ENCODE measurements at places on chromosomes 4 and X.

GRCh38 chrX:127908384-127908783 lies 143.8 kb downstream of the ACTRT1 start:
- DNase-seq: no peak

DNA sequence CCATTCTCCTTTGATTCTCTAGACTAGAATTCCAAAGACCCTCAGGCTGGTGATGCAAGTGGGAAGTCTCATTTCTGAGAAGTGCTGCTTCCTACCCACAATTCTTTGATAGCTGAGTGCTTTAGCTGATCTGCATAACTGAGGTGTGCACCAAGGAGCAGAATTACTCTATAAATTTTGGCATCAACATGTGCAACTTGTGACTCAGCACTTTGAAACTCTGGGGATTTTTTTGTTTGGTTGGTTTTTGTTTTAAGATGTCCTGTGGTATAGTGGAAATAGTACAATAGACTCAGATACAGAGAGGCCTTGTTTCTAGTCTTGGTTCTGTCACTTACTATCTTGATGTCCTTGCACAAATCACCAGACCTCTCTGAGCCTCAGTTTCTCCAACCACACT lies 148.4 kb downstream of the AR start:
- no peak for DNase-seq

DNA sequence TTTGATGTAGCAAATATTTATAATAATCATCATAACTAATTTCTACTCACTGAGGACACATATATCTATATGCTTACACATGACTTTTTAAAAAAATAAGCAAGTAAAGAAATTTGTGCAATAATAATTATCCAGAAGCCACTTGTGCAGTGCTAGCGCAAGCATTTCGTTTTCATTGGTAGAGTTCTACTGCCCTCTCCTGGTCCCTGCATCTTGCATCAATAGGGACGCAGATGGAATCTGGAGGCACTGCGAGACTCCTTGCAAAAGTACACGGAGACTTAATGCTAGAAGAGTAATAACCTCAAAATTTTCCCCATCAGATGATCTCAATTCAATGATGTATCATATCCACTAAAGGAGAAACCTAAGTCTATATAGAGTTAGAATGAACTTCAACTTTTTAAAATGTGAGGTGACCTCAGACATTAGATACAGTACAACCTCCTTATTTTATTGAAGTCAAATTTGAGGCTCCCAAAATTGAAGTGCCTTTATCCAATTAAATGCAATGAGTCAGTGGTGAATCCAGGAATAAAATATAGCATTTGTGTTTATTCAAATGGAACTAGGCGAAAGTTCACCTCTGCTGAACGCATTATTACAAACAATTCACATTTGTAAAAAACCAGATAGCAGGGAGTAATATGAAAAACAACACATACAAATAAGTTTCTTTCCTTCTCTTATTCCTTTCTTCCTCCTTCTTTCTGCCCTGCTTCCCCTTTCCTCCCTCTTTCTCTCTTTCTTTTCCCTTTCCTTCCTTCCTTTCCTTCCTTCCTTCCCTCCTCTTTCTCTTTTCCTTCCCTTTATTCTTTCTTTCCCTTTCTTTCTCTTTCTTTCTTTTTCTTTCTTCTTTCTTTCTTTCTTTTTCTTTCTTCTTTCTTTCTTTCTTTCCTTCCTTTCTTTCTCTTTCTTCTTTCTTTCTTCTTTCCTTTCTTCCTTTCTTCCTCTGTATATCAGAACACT lies 450.0 kb downstream of the ANKRD50 start:
- peak; percentile 0 for DNase-seq

- no peak for DNase-seq
Observed at GRCh38 chr4:20338841-20339240, 87.1 kb downstream of the SLIT2 start.

- no peak for DNase-seq
Observed at GRCh38 chrX:139298437-139298836, 232.1 kb upstream of the F9 start.

DNA sequence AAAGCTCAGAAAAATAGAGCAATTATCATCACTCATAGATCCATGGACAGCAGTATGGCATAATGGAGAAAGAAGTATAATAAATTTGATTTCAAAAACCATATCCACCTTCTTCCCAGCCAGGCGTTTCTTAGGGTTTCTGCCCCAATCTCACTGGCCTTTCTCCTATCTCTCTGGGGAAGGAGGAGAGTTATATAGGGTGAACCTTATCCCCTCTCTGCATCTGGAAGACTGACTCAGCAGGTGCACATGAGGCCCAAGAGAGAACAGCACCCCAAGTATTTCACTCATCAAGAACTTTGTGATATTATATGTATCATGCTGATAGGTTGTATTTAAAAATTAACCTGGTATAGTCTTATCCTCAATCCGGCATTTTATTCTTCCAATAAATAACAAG lies 318.8 kb upstream of the RASGEF1B start:
- DNase-seq: no peak

DNA sequence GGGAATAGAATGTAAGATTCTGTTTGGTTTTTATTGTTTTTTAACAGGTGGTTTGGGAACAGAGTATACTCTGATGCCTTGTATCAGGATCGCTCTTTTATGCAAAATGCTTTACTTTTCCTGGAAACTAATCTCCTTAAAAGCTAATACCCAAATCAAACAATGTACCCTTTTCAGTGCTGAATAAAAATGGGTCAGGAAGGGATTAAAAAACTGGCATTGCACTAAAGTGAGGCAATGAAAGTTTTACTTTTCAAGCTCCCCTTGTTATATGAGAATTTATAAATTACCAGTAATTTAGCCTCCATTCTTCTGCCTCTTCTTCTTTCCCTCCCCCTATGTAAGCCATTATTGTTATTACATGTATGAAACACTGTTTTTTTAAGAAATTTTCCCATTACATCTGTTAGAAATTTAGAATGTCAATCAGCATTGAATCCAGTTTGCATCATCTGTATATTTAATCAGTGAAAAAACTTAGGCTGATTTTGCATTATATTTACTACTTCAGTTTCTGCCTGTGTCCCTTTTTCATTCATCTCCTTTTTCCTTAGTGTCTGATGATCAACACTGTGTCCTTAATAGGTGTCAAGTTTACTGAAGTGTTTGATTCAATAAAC lies 89.7 kb upstream of the NPNT start:
- no peak for DNase-seq

DNA sequence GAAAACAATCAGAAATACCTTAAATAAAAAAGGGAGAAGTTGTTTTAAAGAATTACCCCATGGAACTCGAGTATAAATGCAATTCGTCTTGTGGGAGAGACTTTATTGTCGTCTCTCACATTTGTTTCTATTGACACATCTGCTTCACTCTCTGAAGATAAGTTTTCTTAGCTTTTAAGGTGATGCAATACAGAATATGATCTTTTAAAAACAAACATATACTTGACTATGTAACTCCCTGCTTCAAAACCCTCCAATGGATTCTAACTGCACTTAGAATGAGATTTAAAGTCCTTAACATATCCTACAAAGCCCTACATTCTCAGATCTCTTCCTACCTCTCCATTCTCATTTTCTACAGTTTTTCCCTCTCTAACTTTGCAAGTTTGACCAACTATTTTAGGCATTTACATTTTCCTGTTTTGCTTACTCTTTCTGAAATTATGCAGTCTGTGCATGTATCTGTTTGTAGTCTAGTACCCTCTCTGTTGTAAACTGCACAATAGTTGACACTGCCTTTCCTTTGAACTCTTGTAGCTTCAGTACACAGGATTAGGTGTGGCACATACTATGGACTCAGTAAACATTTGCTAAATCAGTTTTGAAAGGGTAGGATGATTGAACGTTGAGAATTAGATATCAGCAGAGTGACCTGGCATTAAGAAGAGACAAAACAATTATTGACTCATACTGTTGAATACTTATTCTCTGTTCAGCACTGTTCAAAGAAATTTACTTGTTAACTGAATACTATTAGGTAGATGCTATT lies 59.8 kb downstream of the AGTR2 start:
- DNase-seq: no peak

DNA sequence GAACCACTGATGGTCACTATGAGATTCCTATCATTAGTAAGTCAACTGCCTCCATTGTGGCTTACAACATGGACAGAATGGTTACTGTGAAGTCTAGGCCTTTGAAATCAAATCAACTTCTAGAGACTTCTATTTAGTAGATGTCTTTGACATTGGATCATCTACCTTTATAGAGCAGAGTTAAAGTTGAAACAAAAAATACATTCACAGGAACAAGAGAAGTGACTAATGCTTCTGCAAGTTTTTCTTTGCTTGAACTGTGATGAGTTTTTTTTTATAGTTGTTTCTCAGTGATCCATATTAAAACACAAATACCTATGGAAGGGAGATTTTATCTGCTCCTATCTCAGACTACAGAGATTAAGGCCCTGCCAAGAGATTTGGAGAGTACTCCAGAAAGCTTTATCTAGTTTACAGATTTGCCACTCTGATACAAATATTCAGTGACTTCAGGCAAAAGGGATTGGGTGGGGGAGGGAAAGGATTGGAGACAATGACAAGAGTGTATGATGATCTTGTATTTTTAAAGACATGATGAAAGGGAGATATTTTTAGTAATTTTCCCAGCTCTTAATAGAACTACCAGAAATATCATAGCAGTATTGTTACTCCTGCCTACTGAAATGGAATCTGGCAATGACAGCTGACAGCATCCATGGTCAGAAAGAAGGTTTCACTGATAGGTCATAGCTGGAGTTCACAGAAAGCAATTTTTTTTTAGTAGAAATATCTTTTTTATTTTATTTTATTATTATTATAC lies 16.0 kb upstream of the EPGN start:
- no peak for DNase-seq

- DNase-seq: no peak
Observed at GRCh38 chr4:186570193-186570996, 15.0 kb upstream of the MTNR1A start.

DNA sequence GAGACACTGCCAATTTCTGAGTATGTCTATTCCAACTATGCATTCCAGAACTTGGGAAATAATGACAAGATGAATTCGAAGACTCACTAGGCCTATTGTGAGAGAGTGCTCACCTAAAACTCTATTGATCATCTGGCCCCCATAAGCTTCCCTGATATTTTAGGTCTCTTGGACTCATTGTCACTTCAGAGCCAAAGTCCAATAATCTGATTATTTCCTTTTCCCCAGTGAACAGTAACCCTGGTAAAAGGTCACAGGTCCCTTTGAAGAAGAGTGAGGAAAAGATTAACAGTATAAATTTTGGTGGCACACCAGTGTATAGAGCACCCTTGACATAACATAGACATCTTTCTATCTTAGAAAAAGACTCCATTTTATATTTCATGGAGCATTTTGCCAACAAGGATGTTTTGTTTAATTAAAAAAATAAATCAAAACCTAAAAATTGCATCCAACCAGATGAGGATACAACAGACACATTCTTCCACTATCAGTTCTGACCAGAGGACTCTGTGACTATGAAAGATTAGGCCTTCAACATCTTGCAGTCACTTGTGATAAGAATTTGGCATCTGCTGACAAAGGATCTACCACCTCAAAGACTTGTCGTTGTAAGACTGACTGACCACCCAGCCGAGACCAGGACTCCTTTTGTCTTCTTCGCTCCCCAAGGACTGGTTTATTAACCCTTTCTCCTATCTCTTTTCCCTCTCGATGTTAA lies 191.9 kb downstream of the MAB21L2 start:
- no peak for DNase-seq

- no peak for DNase-seq
Observed at GRCh38 chr4:37244583-37245390, at the start of gene NWD2. NWD2 (plus strand) TSS chr4:37244743; CDS start chr4:37245068, 325 bp downstream.

GRCh38 chrX:71283403-71284143 lies at the start of gene NONO:
NONO (plus strand) TSS chrX:71283635; CDS start chrX:71290638, 7,003 bp downstream.
- DNase-seq: peak; percentile 96
